ENCODE measurements at places on chromosomes 6 and 20. TPM values are rescaled to one million over a fixed set of nuclear protein-coding genes. Genes with fewer than 3 reads are reported as not detected.

DNA sequence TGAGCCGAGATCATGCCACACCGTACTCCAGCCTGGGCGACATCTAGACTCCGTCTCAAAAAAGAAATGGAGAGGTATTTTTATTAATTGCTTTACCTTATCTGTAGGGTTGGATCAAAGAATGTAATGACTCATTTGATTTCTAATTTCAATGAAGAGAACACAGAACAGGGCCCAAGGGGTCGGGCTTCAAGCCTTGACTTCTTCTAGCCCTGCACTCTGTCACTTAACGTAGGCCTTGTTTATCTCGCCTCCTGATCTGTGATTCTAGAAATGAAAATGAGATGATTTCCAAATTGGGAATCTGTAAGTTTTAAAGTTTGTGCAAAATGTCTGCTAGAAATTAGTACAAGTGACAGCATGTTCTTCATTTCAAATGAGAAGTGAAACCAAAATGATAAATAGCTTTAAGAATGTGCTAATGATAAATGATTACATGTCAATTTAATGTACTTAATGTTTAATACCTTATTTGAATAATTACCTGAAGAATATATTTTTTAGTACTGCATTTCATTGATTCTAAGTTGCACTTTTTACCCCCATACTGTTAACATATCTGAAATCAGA is 180.5 kb downstream of the SLC16A10 start:
- no peak overlapping the region for H3K27ac ChIP-seq
- H3K27me3 ChIP-seq: no peaks in the 10 kb centered on the region
- DNase-seq: no peak
- no peak overlapping the region for H3K4me3 ChIP-seq
- H3K4me1 ChIP-seq: peaks cover 6% of the 10 kb centered on the region

DNA sequence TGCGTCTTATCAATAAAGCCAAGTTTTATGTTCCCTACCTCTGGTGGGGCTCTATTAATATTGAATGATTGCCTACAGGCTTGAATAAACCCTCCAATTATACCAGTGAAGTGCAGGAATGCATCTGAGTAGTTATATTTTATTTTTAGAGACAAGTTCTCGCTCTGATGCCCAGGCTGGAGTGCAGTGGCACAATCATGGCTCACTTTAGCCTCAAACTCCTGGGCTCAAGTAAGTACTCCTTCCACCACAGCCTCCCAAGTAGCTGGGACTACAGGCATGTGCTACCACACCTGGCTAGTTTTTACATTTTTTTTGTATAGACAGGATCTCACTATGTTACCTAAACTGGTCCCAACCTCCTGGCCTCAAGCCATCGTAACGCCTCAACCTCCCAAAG is 26.1 kb upstream of the UBE2J1 start:
- no peak overlapping the region for H3K27ac ChIP-seq
- no peaks in the 10 kb centered on the region for H3K27me3 ChIP-seq
- no peaks in the 10 kb centered on the region for H3K36me3 ChIP-seq
- DNase-seq: no peak
- no peak overlapping the region for H3K4me3 ChIP-seq

DNA sequence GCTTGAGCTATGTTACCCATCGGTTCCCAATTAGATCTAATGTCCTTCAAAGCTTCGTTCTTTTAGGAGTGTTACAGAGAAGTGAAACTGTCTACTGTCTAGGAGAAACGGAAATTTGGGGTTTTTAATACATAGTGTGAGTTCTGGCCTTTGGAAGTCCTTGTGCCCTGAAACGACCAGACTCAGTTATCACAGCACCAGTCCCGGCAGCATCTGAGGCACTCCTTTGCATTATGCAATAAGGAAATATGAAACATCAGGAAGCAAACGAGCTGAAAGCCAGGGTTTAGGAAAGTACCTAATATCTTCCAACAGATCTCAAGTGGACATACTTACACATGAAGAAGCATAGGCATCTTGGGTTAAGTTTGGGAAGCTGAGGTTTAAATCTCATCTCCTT is 61.8 kb upstream of the ADGRF1 start:
- no peaks in the 10 kb centered on the region for H3K4me1 ChIP-seq
- H3K27me3 ChIP-seq: no peaks in the 10 kb centered on the region
- H3K36me3 ChIP-seq: no peaks in the 10 kb centered on the region
- no peak for DNase-seq

- no peak for DNase-seq
- H3K36me3 ChIP-seq: no peaks in the 10 kb centered on the region
- peaks cover 13% of the 10 kb centered on the region for H3K4me1 ChIP-seq
- peaks cover 32% of the 10 kb centered on the region for H3K27me3 ChIP-seq
- no peak overlapping the region for H3K4me3 ChIP-seq
These were observed 1.7 kb upstream of the SLC12A5 start for GRCh38 chr20:46027245-46027853.

GRCh38 chr20:61253264-61253639 is 1.2 kb downstream of the CDH4 start:
- peak; percentile 69 for DNase-seq
- no peak overlapping the region for H3K4me3 ChIP-seq
- H3K4me1 ChIP-seq: no peaks in the 10 kb centered on the region
- no peaks in the 10 kb centered on the region for H3K36me3 ChIP-seq
- no peaks in the 10 kb centered on the region for H3K27me3 ChIP-seq

- peak; percentile 92 for DNase-seq
- H3K4me3 ChIP-seq: peak within 1 kb of the TSS; percentile 65
These were observed at the start of gene CRYBG1 for GRCh38 chr6:106360410-106360988. TSS of gene CRYBG1 (plus strand) at chr6:106360717. CDS start at chr6:106360909, 192 bp downstream.

GRCh38 chr6:157116426-157116825 is 206.9 kb downstream of the TMEM242 start:
- no peak overlapping the region for H3K27ac ChIP-seq
- no peak overlapping the region for H3K4me3 ChIP-seq
- peaks cover 8% of the 10 kb centered on the region for H3K36me3 ChIP-seq
- H3K27me3 ChIP-seq: no peaks in the 10 kb centered on the region
- peaks cover 18% of the 10 kb centered on the region for H3K4me1 ChIP-seq

DNA sequence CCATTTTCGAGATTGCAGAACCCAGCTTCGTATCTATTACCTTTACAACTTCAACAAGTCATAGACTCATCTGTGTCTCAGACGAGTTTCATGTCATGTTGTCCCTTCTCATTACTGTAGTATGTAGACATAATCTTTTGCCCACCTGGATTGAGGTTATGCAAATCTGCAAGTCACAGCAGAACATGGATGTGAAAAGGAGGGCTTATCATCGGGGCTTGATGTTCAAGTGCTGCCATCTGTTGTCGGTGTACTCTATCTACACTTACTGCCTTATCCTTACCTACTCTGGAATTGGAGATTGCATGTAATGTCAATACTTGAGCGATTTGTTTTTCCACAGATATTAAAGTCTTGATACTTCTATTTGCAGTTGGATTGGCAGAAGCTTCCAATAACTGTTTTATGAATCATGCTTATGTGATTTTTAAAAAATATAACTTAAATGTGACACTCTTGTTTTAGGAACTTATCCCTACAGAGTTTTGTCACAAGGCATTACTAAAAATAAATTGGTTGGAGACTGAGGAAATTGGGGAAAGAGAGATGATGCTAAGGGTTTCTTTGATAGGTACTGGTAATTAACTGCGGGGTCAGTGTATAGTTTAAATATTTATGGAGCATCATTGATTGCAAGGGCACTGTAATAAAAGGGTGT is 3.0 kb upstream of the GOPC start:
- peak; percentile 67 for DNase-seq
- no peaks in the 10 kb centered on the region for H3K27me3 ChIP-seq

The RPP21 gene
- 68.8 TPM for polyA plus RNA-seq

The ANKRD66 gene
- not detected for polyA plus RNA-seq

The MCCD1 gene
- not detected for polyA plus RNA-seq

The WFDC12 gene
- not detected for polyA plus RNA-seq

The BPIFB1 gene
- not detected for polyA plus RNA-seq

The EFCAB8 gene
- polyA plus RNA-seq: not detected

The HLA-DOA gene
- not detected for polyA plus RNA-seq
